ENCODE measurements at places on chromosomes 2 and 18. TPM values are rescaled to one million over a fixed set of nuclear protein-coding genes. Genes with fewer than 3 reads are reported as not detected.

GRCh38 chr2:120418174-120418787, 72.3 kb downstream of the INHBB start:
- no peak for DNase-seq

The TGFA gene
- 0.24 TPM for total RNA-seq

DNA sequence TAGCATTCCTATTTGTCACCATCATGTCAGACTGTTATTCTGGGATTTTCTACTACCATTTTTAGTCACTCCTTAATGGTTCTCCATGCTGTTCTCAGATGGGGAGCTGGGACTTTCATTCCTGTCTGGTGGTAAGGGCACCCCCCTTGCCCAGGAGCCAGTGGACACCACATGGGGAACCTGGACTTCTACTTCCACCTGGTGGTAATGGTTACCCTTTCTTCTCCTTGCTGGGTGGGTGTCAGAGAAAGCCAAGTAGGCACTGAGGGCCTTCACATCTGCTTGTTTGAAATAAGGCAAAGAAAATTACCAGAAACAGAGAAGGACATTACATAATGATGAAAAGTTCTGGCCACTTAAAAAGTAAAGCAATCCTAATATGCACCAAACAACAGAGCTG, 239.8 kb downstream of the FHOD3 start:
- DNase-seq: no peak

- no peak for DNase-seq
Measured at GRCh38 chr2:174338671-174339560, 4.2 kb downstream of the SP9 start.
